ENCODE measurements at places on chromosomes 1 and 21. TPM values are rescaled to one million over a fixed set of nuclear protein-coding genes. Genes with fewer than 3 reads are reported as not detected.

The ZBTB8B gene
- 1.4 TPM for total RNA-seq

GRCh38 chr1:113303267-113303666 lies 87.0 kb upstream of the MAGI3 start:
- DNase-seq = no peak

GRCh38 chr1:26278724-26279455 lies 996 bp upstream of the SH3BGRL3 start:
- peak; percentile 64 for DNase-seq

The DNAJC28 gene
- total RNA-seq = 1.4 TPM

DNA sequence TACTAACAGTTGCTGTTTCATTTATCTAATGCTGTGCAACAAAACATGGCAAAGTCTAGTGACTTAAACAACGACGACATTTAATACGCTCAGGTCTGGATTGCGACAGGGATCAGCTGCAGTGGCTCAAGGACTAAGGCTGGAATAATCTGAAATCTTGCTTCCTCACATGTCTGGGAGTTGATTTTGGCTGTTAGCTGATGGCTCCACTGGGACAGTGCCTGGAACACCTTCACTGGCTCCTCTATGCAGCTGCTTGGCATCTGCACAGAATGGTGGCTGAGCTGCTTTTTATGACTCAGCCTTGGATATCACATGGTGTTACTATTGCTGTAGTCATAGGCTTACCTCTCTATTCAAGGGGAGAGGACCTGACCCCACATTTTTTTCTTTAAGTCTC lies 24.0 kb upstream of the BTG3 start:
- DNase-seq = no peak

The FAM151A gene
- total RNA-seq = not detected

The KRTAP13-2 gene
- not detected for total RNA-seq

- no peak for DNase-seq
These were observed 5.9 kb downstream of the MAP7D1 start for GRCh38 chr1:36161641-36162531.

Measured in H7 (cell line).